ENCODE measurements at places on chromosomes 16 and 17.

GRCh38 chr17:78154903-78155811 is 9.0 kb downstream of the C17orf99 start:
- DNase-seq = no peak

DNA sequence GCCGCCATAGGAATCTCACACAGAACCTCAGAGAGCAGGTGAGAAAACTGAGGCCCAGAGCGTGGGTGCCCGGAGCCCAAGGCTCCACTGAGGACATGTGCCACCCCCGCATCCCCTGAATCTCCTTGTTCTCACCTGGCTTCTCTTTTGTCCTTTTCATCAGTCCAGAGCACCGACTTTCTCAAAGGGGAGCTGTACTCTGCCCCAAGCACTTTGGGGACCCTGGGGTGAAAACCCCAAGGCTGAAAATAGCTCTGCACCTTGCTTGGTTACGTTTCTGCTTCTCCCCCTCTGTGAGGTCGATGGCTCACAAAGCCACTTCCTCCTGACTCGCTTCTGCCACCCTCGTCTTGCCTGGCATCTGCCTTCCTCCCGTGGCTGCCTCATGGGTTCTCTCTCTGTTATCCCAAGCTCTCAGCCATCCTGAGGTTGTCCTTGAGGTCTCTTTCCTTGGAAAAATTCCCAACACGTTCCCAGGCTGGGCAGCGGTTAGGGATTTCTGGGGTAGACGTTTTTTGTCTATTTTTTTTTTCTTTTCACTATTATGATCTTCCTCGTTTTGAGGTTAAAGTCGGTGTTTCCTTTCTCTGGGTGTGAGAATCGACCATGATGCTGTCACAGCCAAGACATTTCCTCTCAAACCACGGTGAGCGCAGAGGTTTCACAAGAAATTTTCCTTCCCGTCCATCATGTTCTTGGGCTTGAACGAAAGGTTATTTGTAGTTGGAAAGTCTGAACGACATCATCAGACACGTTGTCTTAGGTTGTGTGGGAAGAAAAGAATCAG is 37.2 kb downstream of the IRF8 start:
- no peak for DNase-seq

- DNase-seq = no peak
Observed at GRCh38 chr17:68694791-68695485, 93.8 kb upstream of the FAM20A start.

- no peak for DNase-seq
Observed at GRCh38 chr16:72468582-72468981, 296.6 kb upstream of the PMFBP1 start.

- no peak for DNase-seq
Observed at GRCh38 chr16:26727848-26728247, 338.9 kb upstream of the C16orf82 start.

GRCh38 chr16:31186176-31186575 is 6.2 kb downstream of the FUS start:
- DNase-seq = no peak

DNA sequence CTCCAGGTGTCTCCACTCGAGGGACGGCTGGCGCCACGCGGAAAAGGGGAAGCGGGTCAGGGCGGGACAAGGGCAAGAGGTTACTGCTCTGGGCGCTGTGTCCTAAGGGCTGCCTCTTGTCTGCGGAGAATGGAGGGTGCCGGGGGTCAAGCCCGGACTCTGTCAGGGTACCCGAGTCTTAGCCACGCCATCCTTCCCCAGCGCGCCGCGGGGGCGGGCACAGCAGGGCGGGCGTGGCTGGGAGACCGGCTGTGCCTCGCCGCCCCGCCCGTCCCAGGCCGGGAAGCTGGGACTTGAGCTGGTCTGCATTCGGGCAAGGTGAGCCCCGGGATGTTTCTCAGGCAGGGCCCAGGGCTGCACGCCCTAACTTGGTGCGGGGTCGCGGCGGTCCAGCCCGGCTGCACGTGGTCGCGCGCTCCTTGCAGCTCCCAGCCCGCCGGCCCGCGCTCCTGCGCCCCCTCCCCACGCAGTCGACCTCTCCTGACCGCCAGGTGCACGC is 6.2 kb upstream of the ACTG1 start:
- DNase-seq = no peak

GRCh38 chr16:83530293-83530692 is 277.5 kb upstream of the HSBP1 start:
- DNase-seq = no peak

- DNase-seq = no peak
Observed at GRCh38 chr17:47928415-47928814, 13.0 kb upstream of the PNPO start.

GRCh38 chr17:37490022-37490587 is 414 bp downstream of the DUSP14 start:
- DNase-seq = peak; percentile 66

GRCh38 chr17:42855048-42855596 is 4.1 kb downstream of the AOC3 start:
- no peak for DNase-seq

GRCh38 chr16:28000314-28001169 is 63.0 kb downstream of the GSG1L start:
- DNase-seq = no peak

- DNase-seq = no peak
Observed at GRCh38 chr16:70460737-70461261, 6.4 kb downstream of the FCSK start.

- peak; percentile 64 for DNase-seq
Observed at GRCh38 chr17:2137342-2138098, 82.6 kb downstream of the HIC1 start.

GRCh38 chr17:64940055-64940454 is 20.8 kb upstream of the LRRC37A3 start:
- no peak for DNase-seq

DNA sequence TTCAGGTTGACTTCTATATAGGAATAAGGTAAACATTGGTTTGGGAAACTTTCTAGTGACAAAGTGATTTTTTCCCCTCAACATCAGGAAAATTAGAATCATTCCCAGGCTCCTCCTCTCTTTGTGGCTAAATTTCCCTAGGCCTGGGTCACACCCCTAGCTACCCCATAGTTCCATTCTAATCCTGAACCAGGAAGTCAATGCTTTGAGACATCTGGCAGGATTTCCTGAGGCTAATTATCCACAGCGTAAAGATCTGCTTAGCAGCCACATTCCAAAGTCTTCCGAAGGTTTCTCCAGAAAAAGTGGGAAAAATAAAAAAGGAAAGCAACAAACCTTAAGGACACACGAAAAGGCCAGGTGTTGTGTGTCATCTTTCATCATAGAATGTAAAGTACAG is 60.3 kb upstream of the CORO6 start:
- peak; percentile 24 for DNase-seq

- DNase-seq = no peak
Observed at GRCh38 chr16:68400083-68400923, 48.0 kb downstream of the SMPD3 start.

Data from neuronal stem cell (in vitro differentiated cells).